Suppressor macrophage (primary cell): ENCODE measurements at places on chromosomes 4 and X.
A peak's percentile ranks its signal among the peaks of the same experiment; 100 is the strongest.

DNA sequence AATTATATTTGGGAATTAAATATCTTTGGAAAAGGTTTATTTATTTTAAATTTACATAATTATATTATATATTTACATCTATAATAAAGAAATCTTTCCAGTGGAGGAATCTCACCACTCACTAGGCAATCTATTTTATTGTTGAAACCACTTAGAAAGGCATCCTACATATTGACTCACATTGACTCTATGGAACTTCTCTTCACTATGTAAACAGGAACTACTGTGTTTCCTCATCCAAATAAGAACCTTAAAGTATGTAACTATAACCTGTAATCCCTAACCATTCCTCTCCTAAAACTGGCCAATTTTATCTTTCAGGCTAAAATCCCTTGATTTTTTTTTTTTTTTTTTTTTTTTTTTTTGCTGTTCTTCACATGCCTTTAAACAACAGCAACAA lies 268.7 kb downstream of the MAPK10 start:
- peak; percentile 20 for DNase-seq

- peak; percentile 29 for DNase-seq
These were observed 4.4 kb downstream of the RBPJ start for GRCh38 chr4:26325191-26325590.

DNA sequence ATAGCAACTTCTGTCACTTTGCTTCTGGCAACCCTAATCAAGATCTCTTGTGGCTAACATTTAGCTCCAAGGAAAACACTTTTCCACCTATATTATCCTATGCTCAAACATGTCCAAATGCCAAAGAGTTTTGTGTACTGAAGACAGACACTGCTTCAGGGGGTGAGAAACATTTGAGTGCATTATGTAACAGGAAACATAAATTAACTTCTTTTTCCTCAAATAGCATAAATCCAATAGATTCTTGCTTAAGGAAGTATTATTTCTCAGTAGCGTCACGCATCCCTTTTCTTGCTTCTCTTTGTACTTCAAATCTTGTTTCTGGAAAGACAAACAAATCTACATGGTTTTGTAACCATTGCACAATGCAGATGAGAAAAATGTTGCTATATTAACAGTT lies 839.1 kb downstream of the GLUD2 start:
- DNase-seq: no peak

- peak; percentile 5 for DNase-seq
These were observed 132.7 kb upstream of the ADGRL3 start for GRCh38 chr4:61067381-61067780.

DNA sequence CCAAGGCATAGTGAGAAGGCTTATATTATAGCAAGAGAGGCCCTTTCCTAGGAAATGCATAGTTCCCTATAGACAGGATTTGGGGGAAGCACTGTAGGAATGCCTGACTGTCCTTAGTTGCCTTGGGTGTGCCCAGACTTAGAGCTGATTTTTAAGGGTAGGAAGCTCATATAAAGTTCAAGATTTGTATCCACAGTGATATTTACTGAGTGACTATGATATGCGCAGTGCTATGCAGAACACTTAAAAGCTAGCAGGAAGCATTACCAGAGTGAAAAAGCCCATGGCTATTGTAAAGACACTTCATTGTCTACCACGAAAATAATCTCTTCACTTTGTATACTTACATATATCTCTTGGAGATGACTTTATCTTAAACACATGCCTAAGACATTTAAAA lies 50.1 kb upstream of the IL13RA1 start:
- no peak for DNase-seq

GRCh38 chr4:69823481-69824186 lies 36.3 kb downstream of the SULT1E1 start:
- peak; percentile 61 for DNase-seq

DNA sequence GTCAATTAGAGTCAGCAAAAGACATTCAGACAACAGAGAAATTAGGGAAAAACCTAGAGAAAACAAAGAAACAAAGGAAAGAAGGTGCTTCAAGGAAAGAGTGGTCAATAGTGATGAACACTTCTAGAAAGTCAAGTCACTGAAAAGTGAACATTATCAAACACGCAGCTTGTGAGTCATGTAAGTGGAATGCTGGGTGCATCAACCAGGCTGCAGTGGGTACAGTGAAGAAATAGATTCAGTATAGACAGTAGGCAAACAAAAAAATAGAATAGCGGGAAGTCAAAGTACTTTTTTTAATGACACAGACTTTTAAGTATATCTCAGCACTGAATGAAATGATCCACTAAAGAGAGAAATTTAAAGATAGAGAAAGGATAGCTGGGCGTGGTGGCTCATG lies 245.8 kb downstream of the ARHGAP24 start:
- DNase-seq: no peak

GRCh38 chr4:83107631-83108030 lies 6.9 kb downstream of the PLAC8 start:
- no peak for DNase-seq

DNA sequence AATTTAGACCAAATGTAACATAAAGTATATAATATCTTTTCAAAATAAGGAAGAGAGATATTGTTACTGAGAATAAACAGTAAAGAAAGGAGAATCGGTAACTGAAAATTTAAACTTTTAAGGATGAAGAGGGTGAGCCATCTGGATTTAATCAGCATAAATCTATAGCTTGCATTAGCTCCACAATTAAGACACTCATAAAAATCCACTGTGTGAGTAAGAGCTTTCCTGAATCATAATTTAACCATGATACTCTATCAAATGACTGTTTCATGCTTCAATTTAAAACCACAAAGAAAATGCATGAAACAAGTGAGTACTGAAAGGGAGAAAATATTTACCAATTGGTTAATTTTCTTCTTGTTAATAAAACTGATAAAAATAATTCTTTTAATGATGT lies 951.5 kb upstream of the SLIT2 start:
- no peak for DNase-seq

DNA sequence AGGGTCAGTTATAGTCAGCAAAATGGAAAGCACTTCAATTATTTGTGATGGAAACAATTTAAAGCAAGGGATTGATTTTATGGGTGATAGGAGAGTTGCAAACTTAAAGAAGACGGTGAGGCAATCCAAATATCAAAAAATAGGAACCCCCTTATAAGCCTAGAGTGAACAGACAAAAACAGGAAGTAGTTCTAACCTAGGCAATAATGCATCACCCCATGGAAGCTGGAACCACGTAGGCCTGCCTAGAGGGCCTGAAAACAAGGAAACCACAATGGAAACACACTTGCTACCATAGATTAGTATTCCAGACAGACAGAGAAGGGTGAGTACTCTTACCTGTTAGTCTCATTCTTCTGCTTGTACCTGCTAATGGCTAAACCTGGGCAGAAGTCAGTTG lies 13.5 kb upstream of the GK2 start:
- peak; percentile 15 for DNase-seq

- DNase-seq: no peak
These were observed 28.0 kb downstream of the DMD start for GRCh38 chrX:33183361-33183760.
